ENCODE measurements at places on chromosomes 12 and 14.

GRCh38 chr14:57549765-57550420 is 56.2 kb upstream of the CCDC198 start:
- no peak for DNase-seq

DNA sequence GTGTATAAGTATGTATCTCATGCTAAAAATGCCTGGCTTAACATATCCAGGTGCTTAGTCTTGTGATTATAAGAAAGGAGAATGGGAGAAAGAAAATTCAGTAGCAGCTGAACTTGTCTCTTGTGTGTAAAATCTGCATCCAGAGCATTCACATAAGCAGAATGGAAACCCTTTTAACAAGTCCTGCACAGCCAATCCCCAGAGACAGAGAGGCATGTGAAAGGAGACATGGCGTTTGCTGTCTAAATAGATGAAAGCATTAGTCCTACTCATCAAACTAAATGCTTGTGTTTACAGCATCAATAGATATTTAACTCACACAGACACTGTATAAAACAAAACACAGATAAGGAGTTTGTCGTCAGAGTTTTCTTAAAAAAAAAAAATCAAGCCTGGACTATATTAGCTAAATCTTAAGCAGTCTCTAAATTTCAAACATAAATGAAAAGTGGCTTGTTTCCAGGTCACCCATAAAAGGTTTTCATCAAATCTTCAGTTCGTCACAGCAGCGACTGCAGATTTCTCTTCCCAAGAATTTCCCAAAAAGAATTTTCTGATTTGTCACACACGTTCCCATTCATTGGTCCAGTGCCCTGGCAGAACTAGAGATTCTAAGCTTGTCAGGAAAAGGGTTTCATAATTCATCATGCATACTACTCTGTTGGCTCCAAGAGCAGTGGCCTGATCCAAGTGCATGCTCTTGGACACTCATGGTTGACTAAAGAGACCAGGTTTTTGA is 249.2 kb downstream of the BTG1 start:
- DNase-seq: no peak

DNA sequence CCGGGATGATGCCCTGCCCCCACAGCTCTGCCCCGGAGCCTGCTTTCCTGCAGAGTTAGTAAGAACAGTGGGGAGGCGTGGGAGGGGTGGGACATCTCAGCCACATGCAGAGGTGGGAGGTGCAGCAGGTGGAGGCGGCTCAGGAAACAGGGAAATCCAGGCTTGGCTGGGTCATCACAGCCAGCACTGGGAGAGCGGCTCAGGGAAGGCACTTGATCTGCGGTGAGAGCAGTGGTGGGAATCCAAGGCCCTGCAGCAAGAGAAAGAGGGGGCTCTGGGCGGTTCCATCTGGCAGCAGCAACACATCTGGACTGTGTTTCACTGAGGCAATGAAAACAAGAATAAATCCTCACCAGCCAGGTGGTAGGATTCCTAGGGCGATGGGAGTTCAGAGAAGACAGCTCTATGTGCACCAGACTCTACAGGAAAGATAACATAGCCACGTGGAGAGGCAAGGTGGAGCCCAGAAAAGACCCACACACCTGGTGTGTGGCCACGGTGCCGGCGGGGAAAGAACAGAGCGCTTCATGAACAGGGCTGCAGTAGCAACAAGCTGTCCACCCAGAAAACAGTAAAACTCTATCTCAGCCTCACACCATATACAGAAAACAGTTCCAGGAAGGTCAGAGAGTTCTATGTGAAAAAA is 57.6 kb downstream of the CCDC85C start:
- no peak for DNase-seq

DNA sequence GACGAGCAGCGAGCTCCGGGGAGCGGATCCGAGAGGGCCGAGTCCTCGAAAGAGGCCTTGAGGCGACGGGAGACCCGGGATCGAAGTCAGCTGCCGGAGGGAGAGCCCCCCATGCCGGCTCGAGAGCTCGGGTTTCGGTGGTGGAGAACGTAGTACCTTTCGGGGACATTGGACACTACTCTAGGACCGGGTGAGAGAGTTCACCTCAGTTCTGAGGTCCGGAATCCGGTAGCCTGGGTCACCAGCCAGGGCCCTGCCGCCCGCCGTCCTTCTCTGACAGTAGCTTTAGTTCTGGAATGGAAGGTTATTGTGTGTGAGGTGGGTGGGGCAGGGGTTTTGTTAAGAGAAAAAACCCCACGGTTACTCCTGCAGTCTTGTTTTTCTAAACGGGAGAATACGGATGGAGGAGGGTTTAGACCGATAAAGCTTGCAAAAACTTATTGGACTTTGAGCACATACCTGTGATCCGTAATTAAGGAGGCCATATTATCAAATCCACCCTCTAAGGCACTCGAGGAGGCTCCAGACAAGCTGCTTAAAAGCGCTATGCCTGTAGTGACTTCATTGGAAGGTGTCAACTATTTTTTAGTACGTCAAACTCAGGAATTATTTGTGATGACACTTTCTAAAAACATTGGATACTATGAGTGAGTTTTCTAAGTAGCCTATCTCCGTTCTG is 765 bp downstream of the SCYL2 start:
- DNase-seq: peak; percentile 5

GRCh38 chr14:103880348-103881267 is 33.2 kb upstream of the PPP1R13B start:
- DNase-seq: no peak

All from stimulated activated CD4-positive, alpha-beta T cell treated with anti-CD3 and anti-CD28 coated beads, Interleukin-1b, Interleukin-23, amount 100 ng/mL, for 1 hour (primary cell).